CD4-positive, alpha-beta memory T cell (primary cell): ENCODE measurements at places on chromosomes 2 and 18. TPM values are rescaled to one million over a fixed set of nuclear protein-coding genes. Genes with fewer than 3 reads are reported as not detected.

DNA sequence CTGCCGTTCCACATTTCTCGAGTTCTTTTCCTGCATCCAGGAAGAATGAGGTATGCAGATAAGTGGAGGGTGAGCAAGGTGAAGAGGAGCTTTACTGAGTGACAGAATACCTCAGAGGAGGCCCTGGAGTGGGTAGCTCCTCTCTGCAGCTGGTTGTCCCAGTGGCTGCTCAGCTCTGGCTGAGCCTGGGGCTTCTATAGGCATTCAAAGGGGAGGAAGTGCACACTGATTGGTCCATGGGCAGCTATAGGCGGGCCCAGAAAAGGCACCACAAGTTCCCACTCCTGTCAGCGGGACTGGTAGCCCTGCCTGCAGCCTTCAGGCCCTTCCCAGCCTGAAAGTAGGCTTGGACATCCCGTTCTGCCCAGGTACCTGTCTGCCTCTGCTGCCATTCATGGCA lies 94.7 kb downstream of the DOK6 start:
- DNase-seq = no peak

The UGGT1 gene
- 18.9 TPM for polyA plus RNA-seq

DNA sequence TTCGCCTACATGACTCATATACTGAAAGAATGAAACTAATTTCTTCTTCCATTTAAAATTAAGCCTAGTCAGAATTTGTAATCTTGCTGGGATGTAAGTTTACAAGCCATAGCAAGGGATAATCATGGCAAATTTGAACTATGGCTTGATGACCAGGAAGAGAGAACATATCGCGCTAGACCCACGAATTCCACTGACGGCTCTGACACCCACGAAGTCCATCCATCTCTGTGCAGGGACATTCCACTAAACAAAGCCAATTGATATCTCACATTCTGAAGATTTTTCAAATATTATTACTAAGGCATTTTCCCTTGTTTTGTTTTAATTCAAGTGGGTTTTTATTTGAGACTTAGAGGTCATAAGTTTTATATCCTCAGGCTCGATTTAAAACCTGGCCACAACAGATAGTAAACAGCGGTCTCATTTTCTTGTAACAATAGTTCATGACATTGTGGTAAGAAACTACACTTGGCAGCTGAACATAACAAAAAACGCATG lies 113.0 kb downstream of the QPCT start:
- DNase-seq = no peak

The STARD6 gene
- polyA plus RNA-seq = not detected

- DNase-seq = no peak
Measured at GRCh38 chr2:10220902-10221391, 81.8 kb upstream of the HPCAL1 start.

The LRRTM1 gene
- not detected for polyA plus RNA-seq

The SMIM21 gene
- not detected for polyA plus RNA-seq

The CXCR1 gene
- not detected for polyA plus RNA-seq

GRCh38 chr2:113075030-113075429 lies 7.3 kb downstream of the IL1F10 start:
- DNase-seq = no peak

The MAP2 gene
- 0.20 TPM for polyA plus RNA-seq

- no peak for DNase-seq
Measured at GRCh38 chr2:134462275-134462674, 208.4 kb downstream of the MGAT5 start.

The TSPYL6 gene
- not detected for polyA plus RNA-seq

DNA sequence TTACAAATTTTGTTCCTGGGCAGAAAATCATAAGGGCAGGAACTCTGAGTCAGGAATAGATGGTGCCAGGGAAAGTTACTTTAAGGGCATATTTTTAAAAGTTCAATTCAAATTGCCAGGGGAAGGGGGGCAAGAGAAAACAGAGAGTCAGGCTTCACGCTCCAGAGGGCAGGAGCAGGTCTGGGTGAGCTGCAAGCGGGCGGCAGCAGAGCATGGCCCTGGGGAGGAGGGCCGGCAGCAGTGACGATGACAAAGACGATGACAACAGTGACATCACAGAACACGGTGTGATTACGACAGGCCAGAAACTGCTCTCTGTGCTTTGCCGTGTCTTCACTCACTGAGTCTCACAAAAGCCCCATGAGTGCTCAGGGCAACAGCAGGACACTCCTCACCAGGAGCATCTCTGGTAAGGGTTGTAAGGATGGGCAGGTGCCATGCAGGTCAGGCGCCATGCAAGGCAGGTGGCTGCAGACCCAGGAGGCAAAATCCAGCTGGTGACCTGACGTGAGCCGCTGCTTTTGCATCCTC lies 23.3 kb downstream of the CHST10 start:
- DNase-seq = no peak

GRCh38 chr2:47274054-47274782 lies 119.1 kb upstream of the STPG4 start:
- no peak for DNase-seq

DNA sequence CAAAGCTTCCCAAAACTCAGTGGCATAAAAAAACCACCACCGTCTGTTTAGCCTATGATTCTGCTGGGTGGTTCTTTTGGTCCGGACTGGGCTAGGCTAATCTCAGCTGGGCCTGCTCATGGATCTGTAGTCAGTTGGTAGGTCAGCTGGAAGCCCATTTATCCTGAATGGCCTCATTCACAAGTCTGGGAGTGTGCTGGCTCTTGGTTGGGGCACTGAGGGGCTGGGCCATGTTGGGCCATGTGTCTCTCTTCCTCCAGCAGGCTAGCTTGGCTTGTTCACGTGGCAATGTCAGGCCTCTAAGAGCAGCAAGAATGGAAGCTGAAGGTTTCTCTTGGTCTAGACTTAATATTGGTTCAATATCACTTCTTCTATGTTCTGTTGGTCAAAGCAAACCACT lies 95.7 kb upstream of the HS6ST1 start:
- DNase-seq = no peak

DNA sequence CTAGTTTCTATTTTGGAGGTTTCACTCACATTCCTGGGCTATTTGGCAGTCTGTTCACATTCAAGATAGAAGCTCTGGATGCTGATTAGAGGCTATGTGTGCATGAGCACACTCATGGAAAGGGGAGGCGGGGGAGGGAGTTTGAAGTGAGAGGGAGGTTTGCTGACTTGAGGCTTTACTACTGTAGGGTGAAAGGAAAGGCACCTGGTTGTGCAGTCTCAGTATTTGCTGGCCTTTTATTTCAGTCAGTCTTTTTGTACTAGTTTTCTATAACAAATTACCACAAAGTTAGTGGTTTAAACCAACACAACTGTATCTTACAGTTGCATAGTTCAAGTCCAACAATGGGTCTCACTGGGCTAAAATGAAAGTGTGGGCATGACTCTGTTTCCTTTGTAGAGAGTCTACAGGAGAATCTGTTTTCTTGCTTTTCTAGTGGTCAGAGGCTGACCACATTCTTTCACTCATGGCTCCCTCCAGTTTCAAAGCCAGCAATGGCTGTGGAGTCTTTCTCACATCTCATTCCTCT lies 47.7 kb upstream of the NR4A2 start:
- no peak for DNase-seq

DNA sequence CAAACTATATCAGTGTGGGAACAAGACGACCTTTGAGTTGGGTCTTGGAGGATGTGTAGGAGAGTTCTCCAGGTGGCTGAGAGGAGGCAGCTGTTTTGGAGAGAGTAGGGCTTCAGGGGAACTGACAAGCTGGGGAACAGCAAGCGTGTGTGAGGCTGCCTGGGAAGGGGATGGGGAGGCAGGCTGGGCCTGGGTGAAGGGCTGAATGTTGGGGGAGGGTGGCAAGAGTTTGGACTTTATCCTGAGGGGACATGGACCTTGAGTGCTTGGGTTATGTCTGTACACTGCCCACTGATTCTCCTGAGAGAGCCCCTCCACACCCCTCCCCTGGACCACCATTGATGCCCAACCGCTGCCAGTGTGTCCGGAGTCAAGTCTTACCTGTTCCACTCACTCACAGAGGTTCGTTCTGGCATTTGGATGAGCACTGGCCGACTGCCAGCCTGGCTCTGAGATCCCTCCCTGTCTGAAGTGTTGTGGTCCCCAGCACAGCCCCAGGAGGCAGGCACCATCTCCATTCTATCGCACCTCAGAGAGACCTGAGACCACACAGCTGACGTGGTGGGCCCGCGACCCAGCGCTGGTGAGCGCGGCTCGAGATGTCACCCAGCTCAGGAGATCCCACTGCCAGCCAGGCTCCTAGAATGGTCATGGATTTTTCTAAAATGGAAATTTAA lies 59.5 kb downstream of the DCDC2C start:
- DNase-seq = no peak

The PROC gene
- not detected for polyA plus RNA-seq
